CD4-positive, alpha-beta T cell treated with Interleukin-6 at 100 ng/mL for 8 hours (primary cell): ENCODE measurements at places on chromosomes 5 and 9.

DNA sequence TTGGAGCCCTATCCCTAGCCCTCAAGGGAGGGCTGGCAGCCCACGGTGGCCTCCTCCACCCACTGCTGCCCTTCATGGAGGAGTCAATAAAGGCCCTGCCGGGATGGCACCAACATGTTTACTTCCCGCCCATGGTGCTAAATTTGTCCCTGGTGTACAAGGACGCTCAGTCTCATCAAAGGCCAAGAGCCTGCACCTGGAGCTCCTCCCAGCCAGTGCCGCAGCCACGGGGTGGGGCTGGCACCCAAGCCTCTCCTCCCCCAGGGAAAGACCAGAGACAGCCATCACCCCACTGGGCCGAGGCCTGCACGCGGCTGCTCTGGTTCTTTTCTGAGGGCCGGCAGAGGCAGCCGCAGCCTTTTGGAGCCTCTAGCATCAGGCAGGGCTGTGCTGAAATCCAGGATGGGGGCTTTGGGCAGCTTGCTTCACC lies 34.8 kb upstream of the RXRA start:
- DNase-seq, result no peak

DNA sequence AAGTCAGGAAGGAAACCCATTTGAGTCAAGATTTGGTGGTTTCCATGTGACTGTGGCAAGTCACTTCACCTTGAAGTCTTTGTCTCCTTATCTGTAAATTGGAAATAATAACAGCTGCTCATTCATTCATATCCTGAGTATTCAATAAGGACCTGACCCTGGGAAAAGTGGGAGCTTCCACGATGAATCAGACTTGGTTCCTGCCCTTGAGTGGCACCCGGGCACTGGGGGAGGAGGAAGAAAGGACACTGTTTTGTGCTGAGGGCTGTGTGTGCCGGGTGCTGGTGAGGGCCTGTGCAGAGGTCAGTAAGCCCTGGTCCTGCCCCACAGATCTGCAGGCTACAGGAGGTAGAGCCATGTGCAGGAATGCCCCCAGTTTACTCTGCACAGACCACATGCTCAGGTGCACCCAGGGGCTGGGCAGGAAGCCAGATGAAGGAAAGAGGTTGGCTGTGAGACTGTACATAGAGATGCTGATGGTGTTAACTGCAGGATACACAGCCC lies 6.8 kb downstream of the NDST1 start:
- DNase-seq, result no peak

GRCh38 chr9:28073270-28073669 lies 500.0 kb upstream of the C9orf72 start:
- DNase-seq, result no peak

- DNase-seq, result no peak
Observed at GRCh38 chr9:34579104-34579807, 10.3 kb downstream of the CNTFR start.
